NCI-H2029 (cell line): ENCODE measurements at places on chromosomes 2 and 18.
A peak's percentile ranks its signal among the peaks of the same experiment; 100 is the strongest.

GRCh38 chr2:38075507-38076151 lies at the start of gene CYP1B1:
Gene CYP1B1 (minus strand): TSS chr2:38076151. CDS start chr2:38075388, 763 bp downstream.
- DNase-seq: no peak

- DNase-seq: no peak
Observed at GRCh38 chr2:113284476-113284875, 5.8 kb upstream of the PAX8 start.

DNA sequence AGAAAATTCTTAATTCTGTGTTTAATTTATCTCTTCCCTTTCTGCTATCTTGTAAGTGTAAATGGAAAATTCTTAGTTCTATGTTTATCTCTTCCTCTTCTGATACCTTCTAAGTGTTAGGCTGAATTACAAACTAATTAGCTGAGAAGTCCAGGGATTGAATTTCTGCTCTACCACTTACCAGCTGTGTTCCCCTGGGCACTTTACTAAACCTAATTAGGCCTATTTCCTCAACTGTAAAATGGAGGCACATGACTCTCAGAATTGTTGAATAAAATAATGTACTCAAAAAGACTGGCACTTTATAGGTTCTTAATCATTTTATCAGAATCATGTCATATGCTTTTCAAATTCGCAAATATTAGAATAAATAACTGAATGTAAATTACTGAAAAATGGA lies 146.3 kb downstream of the MAP2 start:
- peak; percentile 11 for DNase-seq

GRCh38 chr2:67462738-67463496 lies 65.8 kb downstream of the ETAA1 start:
- no peak for DNase-seq

DNA sequence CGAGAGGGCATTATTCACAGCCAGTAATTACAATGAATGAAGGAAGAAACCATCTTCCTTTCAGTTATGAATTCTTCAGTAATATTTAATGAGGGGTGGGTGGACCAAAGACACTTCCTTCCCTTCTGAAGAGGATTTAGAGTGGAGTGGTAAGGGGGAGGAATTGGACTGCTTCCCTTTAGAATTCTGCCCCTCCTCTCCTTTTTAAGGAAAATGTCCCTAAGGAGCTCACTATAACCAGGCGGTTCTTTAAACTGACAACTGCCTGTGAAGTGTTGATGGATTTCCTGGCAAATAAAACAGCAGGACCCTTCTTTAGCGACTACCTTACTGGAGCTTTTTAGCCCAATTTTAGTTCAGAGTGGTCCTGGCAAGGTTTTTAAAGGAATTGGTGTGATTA lies 86.4 kb downstream of the LIMS1 start:
- DNase-seq: no peak

- no peak for DNase-seq
Observed at GRCh38 chr2:112272669-112273068, 2.7 kb upstream of the ZC3H6 start.

DNA sequence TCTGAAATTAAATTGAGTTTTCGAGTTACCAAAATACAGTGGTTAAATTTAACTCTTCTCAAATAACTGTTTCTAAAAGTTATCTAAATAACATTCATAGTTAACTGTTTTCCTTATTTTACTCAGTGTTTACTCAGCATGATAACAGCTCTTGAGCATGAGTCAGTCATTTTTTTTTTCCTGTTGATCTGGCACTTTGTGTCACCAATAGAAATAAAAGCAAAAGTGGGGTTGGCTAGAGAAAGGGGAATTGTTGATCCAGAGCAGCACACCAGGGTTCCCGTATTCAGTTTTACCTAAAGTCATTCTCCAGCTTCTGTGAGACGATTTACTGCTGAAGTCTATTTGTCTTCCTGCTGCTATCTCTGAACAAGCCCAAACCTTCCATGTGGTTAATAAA lies 851.6 kb downstream of the DCC start:
- DNase-seq: no peak

DNA sequence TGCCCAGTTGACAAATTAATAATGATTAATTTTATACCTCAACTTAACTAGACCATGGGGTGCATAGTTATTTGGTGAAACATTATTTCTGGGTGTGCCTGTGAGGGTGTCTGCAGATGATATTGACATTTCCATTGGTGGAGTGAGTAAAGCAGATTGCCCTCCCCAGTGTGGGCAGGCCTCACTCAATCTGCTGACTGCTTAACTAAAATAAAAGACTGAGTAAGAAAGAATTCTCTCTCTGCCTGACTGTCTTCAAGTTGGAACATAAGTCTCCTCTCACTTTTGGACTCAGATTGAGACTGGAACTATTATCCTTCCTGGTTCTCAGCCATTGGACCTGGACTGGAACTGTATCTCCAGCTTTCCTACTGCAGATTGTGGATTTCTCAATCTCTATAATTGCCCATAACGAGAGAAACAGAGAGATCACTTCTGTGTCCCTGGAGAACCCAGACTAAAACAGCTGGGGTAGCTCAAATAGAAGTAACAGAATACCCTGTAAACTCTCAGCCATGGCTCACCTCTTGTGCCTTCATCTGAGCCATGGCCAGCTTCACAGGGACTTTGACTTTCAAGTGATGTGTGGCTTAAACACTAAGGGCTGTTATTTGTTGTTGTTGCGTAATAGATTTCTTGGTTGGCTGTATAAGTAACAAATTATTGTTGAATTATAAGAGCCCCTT lies 575.3 kb upstream of the RAB6C start:
- no peak for DNase-seq

DNA sequence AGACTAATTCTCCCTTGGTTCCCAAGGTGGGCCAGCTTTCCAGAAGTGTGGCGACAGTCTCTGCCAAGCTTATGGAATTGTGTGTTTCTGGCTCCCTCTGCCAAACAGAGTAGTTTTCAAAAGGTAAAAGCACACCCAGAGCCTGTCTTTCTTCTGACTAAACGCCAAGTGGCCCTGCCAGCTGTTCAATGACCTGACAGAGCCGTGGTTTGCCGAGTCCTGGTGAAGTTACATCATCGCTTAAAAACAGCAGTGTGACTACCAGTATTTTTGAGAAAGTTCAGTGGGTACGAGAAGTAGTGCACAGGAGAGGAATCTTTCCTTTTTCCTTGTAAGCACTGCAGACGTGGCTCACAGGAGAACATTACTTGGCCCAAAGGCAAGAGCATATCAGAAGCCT lies 1.9 kb downstream of the PER2 start:
- DNase-seq: peak; percentile 75

GRCh38 chr2:30693821-30694281 lies 113.4 kb downstream of the CAPN13 start:
- DNase-seq: no peak

GRCh38 chr2:225353579-225354085 lies 45.9 kb upstream of the NYAP2 start:
- no peak for DNase-seq

DNA sequence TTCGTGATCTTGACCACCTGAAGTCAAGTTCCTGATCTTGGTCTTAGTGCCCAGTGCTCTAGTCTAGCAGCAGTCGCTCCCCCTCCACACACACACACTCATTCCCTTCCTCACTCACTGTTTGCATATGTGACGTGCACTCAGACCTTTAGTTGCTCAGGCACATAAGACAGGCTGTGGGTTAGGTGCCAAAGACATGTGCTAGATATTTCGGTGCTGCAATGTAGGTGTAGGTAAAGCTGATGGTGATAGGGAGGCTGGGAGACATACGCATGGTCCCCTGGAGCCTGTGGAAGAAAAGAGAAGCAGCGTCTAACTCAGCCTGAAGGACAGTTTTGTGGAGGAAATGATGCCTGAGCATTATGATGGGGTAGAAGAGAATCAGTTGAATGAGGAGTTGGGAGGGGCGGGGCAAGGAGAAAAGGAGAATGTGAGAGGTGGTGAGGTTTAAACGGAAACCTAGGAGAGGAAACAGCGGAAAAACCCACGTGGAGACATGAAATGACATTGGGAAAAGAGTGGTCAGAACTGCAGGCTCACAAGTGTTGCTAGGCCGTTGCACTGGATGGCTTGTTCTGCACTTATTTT lies 3.8 kb downstream of the TTC39C start:
- DNase-seq: no peak

- DNase-seq: peak; percentile 71
Observed at GRCh38 chr2:230643576-230644291, 68.9 kb upstream of the CAB39 start.

- no peak for DNase-seq
Observed at GRCh38 chr2:84212611-84213314, 246.3 kb downstream of the SUCLG1 start.

DNA sequence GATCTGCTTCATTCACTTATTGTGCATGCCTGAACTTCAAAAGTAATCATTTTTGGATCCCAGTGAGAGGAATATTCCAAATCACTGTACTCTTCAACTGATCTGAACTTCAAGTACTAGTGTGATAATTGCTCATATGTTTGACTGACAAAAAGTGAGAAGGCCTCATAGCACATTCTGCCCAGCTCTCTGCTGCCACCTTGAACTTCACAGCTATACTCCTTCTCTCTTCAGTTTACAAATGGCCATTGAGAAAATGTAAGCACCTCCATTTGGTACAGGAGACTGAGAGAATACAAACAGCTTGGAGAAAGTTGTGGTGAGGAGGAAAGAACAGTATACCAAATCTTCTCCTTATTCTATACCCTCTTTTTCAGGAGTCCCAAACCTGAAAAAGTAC lies 946.0 kb upstream of the CHAC2 start:
- DNase-seq: no peak

- no peak for DNase-seq
Observed at GRCh38 chr2:68569604-68570003, 73.8 kb upstream of the PROKR1 start.

GRCh38 chr2:17791817-17792130 lies 24.5 kb upstream of the MSGN1 start:
- DNase-seq: no peak

- DNase-seq: no peak
Observed at GRCh38 chr2:219744066-219744465, 116.6 kb downstream of the SLC4A3 start.

GRCh38 chr2:696463-696862 lies 19.3 kb upstream of the TMEM18 start:
- no peak for DNase-seq

- no peak for DNase-seq
Observed at GRCh38 chr2:29485631-29486030, 370.4 kb downstream of the CLIP4 start.

GRCh38 chr18:59623456-59624368 lies 73.5 kb downstream of the CCBE1 start:
- DNase-seq: no peak

- no peak for DNase-seq
Observed at GRCh38 chr2:88095022-88095421, 27.4 kb downstream of the SMYD1 start.

- DNase-seq: no peak
Observed at GRCh38 chr18:1017227-1018058, 112.8 kb downstream of the ADCYAP1 start.

DNA sequence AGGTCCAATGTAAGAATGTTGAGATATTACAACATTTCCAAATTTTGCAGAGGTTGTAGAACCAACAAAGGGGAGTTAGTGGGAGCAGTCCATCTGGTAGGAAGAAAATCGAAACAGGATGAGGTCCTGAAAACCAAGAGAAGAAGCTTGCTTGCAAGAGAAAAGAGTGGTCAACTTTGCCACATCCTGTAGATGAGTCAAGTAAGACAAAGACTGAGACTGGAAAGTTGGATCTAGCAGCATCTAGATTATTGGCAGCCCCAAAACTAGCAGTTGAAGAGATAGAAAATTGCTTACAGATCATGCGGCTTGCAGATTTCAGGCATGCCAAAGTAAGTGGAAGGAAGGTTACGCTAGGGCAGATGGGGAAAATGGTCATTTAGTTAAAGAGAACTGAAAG lies 378.9 kb downstream of the GRB14 start:
- DNase-seq: no peak

DNA sequence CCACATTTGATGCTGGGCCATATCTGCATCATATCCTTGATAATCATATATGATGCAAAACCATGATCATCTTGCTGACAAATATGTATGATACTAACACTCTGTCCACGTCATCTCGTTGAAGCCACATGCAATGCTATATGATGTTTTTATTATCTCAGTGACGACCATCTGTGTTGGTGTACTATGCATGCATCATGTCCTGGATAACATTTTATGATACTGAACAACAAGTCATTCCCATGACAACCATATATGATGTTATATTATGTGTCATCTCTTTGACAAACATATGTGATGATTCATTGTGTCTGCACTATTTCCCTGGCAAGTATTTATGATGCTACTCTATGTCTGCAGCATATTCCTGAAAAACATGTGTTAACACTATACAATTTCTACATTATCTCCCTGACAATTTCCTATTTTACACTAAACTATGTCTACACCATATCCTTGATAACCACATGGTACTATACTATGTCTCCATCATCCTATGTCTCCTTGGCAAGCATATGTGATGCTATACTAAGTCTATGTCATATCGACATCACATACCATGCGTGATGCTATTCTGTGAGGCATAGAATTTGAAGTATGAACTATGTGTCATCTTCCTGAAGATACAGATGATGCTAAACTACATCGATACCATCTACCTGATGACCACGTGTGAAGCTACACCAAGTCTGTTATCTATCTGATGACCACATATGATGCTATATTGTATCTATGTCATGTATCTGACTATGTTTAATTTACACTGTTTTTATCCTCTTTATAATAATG lies 37.0 kb downstream of the DAW1 start:
- no peak for DNase-seq

- no peak for DNase-seq
Observed at GRCh38 chr2:239544918-239545465, 144.2 kb upstream of the HDAC4 start.

DNA sequence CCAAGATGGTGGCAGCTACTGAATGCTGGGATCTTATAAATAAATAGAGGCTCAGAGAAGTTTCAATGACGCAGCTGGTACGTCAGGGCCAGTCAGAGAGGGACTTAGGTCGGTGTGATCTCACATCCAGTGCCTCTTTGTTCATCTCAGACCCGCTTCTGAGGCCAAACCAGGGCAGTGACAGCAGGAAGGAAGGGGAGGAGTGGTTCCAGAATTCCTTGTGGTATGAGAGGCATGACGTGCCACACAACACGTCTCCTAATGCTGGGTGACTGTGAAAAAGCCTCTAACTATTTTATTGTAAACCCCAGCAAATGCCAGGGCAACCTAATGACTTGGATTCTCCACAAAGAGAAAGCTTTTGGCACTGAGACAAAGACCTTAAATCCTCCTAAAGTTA lies 423.3 kb downstream of the LPIN1 start:
- no peak for DNase-seq

GRCh38 chr18:65468881-65469280 lies 281.9 kb upstream of the CDH7 start:
- DNase-seq: no peak

DNA sequence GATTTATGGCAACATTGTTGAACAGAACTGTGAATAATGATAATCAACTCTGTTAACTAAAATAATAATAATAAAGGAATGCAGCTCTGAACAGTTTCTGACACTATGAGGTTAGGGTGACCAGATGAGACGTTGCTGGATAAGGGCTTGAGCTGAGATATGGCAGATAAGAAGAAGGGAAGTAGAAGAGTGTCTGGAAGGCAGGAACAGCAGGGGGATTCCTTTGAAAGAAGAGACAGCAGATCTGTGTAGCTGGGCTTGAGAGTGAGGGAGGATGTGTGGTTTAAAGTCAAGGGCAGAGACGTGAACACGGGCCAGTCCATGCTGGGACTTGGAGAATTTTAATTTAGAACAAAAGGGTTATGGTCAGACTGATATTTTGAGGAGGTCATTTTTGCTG lies 273.1 kb upstream of the SLC14A2 start:
- DNase-seq: no peak
